Activated naive CD4-positive, alpha-beta T cell treated with anti-CD3 and anti-CD28 coated beads, Interleukin-2, amount 10 ng/mL, durations not matched to agents 7 days and 5 days (primary cell): ENCODE measurements at places on chromosomes 12 and 14.

GRCh38 chr12:25155022-25155576 lies 39.9 kb downstream of the DNAI7 start:
- no peak for DNase-seq

DNA sequence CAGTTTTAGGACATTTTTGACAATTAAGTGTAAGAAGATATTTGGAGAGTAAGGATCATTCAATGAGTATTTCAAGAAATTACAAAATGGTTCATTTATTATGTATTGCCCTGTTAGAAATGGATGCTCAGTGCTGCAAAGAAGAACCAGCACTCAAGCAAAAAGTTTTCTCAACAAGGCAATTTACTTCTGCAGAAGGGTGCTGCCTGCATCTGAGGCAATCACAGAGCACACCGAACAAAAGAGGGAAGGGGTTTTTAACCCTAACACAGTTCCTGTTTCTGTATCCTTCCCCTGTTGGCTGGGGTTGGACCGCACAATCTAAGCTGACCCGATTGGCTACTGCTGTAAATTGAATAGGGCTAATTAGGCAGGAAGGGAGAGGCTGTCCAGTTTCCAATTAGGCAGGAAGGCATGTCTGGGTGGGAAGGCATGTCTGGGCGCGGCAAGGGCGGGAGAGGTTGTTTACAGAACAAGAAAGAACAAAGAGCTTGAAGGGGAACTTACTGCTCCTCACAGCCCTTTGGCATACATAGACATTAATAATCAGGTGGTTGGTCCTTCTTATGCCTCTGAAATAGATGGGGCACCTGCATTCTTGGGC lies 41.4 kb downstream of the SPTSSA start:
- DNase-seq: no peak

- DNase-seq: peak; percentile 87
These were observed at the start of gene ZNF641 for GRCh38 chr12:48350249-48351021. Gene ZNF641, minus strand, starts transcription at chr12:48350919. Its CDS starts 2,829 bp downstream, at chr12:48348090.

- DNase-seq: no peak
These were observed 1.5 kb downstream of the MAP4K5 start for GRCh38 chr14:50530794-50531365.

DNA sequence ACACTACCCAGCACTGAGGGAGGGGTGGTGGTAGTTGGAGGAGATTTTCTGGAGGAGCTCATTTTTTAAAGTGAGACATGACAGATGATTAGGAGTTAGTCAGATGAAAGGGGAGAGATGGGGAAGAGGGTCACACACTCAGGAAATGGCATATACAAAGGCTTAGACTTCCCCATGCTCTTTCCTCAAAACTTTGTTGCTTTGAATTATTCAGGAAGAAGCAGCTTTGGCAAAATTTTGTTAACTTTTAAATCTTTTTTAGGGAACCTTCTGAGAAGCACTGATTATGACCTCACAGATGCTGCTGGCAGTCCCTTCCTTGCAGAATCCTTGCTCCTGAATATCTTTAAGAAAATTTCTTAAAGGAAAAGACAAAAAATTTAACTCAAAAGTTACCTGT lies 19.8 kb downstream of the ALDH6A1 start:
- DNase-seq: no peak

DNA sequence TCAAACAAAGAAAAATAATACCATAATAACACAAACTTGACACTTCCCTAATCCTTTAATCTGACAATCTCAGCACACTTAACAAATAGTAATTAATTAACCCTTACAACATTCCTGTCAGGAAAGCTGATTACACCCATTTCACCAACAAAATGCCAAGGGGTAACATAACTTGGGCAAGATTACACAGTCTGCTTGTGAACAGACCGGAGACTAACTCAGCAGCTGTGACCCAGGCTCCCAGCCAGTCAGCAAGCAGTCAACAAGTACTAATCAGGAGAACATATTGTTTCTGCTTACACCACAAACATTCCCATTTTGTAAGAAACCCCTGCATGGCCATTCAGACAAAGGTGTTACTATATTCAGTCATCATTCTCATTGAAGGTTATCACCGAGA lies 592.5 kb upstream of the FLRT2 start:
- DNase-seq: no peak

DNA sequence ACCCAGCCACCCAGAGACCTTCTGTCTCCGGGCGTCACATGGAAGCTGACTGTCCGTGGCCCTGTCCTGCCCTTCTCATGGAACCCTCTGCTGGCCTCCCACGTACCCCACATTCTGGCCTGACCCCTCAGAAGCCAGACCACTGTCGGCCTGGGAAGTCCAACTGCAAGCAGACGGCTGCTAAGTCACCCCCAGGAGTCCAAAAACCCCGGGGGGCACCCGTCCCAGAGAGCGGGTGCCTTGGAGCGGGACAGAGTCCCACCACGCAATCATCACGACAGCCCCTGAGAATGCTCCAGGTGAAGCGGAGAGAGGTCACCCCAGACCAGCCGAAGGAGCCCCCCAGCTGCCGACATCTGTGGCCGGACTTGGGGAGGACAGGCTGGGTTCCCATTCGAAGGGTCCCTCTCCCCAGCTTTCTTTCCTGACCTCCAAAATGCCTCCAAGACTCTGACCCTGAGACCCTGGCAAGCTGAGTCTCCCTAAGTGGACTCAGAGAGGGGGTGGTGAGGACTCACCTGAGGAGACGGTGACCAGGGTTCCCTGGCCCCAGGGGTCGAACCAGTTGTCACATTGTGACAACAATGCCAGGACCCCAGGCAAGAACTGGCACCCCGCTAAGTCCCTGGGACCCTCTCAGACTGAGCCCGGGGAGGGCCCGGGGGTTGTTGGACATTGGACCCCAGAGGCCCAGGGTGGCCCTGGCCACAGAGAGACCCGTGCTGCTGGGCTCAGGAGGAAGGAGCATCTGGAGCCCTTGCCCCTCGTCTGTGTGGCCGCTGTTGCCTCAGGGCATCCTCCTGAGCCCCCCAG lies 337.1 kb downstream of the TMEM121 start:
- DNase-seq: peak; percentile 16

DNA sequence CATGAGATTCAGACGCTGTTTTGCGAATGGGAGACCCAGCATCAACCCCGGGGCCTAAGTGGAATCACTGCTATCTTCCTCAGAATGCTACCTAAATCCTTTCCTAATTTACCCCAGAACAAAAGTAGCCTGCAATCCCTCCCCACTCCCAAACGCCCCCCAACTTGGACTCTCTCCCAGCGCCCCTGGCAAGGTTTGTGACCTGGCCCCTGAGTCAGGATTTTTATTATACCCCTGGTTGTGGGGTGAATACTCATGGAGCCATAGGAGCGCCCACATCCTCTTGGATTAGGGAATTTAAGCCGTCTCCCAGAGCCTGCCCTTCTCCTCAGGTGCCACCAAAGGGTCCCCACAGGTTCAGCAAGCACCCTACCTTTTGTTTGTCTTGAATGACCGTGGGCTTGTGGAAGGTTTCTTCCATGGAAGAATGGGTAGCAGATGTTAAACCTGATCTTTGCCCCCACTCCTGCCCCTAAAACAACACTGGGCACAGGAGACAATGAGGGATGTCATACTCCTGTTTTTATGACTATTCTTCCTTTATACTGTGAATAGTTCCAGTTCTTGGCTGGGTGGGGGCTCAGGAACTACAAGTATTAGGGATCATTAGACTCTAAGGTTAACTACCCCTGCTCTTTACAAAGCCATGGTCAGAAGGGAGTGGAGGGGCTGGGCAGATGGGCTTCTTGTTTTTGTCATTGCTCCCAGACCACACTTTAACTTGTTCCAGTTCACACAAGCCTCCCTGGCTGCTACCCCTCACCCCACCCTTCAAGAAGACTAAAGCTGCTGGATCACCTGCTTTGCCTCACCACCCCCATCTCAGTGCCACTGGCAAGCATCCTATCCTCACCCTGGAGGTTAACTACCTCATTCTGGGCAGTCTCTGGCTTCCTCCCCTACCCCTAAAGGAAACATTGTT lies 630 bp downstream of the MYL6B start:
- DNase-seq: no peak

GRCh38 chr12:127306604-127307215 lies 960.3 kb upstream of the TMEM132C start:
- DNase-seq: no peak

- DNase-seq: peak; percentile 82
These were observed at the start of the genes DDX54 and RITA1 for GRCh38 chr12:113185180-113186032. Gene DDX54, minus strand, starts transcription at chr12:113185478. Its CDS starts 27 bp downstream, at chr12:113185451. Gene RITA1, plus strand, starts transcription at chr12:113185721. Its CDS starts 1,026 bp downstream, at chr12:113186747.

DNA sequence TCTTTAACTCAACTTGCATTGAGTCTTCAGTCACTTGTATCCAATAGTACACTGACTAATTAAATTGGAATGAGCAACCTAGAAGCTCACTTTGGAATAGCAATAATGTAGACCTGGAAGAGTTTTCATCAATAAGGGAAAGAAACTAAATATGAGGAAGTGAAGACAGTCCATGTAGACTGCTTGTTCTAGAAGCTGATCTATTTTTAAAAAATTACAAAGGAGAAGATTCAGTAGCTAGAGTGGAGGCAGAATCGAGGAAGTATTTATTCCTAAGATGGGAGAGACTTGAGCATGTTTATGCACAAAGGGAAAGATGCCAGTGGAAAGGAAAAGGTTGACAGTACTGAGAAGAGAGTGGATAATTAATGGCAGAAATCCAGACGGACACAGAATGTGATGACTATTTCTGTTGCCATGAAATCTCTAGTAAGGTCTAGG lies 156.3 kb upstream of the PDE3A start:
- no peak for DNase-seq

DNA sequence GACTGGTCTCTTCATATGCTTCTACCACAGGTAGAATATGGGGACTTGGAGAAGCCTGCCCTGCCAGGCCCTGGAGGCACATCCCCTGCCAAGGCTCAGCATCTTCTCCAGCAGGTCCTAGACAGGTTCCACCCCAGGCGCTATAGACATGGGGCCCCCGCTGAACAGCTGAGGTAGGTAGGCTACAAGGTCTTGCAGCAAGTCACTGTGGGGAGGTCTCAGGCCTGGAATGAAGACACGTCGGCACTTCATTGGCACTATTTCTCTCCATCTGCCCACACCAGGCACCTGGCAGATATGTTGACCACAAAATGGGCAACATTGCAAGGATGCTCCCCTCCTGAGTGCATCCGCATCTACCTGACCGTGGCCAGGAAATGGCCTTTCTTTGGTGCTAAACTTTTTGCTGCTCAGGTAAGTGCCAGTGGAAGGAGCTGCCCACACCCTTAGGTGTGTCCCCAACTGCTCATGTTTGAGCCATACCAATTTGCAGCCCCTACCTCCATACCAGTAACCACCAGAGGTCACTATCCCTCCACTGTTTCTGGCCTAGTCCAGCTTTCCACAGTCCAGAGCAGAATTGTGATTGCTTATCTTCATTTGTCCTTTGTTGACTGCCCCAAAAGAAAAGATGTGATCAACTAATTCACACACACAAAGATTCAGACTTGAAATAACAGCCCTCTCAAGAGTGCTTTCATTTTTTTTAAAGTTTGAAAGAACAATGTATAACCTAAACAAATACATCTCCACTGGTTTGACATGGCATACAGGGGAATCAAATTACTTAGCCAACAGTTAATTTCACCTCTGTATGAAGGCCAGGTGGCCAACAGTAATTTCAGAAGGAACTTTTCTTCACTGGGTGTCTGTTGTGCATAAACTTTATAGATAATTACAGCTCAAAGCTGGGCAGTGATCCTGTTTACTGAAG lies 16.1 kb downstream of the PIGH start:
- DNase-seq: peak; percentile 55

DNA sequence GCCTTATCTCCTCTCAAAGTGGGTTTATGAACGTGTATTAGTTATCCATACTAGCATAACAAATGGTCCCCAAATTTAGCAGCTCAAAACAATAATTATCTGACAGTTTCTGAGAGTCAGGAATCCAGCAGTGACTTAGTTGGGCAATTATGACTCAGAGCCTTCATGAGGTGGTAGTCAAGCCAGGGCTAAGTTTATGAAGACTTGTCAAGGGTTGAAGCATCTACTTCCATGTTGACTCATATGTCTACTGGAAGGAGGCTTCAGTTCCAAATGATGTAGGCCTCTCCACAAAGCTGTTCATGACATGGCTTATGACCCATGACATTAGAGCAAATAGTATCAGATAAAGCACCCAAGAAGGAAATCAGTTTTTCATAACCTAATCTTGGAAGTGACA lies 73.2 kb downstream of the IPO8 start:
- DNase-seq: no peak
